ENCODE measurements at places on chromosomes 2 and 18.

- DNase-seq, result no peak
Observed at GRCh38 chr2:214713080-214713830, 96.2 kb downstream of the BARD1 start.

GRCh38 chr2:170554278-170554955, 160.7 kb upstream of the SP5 start:
- DNase-seq, result no peak

DNA sequence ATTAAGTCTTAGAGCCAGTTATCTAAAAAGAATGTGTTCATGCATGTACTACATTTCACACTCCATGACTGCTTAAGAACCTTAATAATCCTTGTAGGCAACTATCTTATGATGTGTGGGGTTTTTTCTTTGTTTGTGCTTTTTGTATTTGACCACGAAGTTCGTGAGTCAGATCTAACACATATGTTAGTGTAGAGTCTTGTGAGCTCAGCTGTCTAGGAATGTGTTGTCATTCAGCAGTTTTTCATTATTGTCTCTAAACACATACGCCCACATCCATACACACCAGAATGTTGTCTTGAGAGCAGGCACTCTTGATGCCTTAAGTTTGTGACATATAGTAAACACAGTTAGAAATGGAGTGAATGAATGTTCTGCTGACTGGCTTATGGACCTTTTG, 38.4 kb downstream of the CAB39 start:
- no peak for DNase-seq

DNA sequence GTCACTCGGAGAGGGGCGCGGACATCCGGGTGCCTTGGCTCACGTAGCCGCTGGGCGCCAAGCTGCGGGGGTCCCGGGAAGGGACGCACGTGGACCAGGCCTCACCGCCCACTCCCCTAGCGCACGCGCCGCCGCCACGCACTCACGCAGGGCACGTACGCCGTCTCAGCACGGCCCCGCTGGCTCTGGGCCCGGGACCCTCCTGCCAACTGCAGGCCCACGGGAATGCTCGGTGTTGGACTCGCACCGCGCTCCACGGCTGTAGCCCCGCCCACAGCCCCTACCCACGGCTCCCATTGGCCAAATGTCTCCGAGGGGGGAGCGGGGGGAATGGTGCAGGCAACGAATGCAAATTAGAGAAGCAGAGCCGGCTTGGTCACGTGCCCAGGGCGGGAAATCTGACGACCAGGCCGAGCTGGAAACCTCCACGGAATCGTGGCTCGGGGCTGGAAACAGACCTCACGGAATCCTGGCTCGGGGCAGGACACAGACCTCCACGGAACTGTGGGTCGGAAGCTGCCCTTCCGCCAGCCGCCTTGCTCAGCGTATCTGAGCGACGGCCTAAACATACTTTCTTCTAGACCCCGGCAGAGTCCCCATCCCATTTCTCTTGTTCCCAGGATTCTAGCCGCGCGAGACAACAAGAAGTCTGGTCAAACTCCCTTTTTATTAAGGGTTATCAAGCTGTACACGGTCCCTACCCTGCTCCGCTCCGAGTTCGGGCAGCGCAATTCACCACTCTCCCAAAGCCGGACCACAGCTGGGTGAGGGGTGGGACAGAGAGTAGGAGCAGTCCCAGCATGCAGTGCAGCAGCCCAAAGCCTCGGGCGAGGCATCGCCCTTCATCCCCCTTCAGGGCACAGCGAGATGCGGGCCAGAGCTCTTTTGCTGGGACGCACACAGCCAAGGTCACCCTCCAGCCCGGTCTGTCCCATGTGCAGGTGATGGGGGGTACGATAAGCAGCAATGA, at the start of gene ABCB6:
TSS of gene ABCB6 (minus strand) at position 227 of the 970 bp plus-strand sequence. CDS start 285 bp downstream, outside the sequence.
- peak; percentile 48 for DNase-seq

- no peak for DNase-seq
Observed at GRCh38 chr2:208983486-208983885, 440.4 kb upstream of the MAP2 start.

GRCh38 chr2:224924631-224925030, 117.6 kb downstream of the DOCK10 start:
- no peak for DNase-seq

GRCh38 chr2:1744151-1744445, 217 bp downstream of the PXDN start:
- DNase-seq, result no peak

DNA sequence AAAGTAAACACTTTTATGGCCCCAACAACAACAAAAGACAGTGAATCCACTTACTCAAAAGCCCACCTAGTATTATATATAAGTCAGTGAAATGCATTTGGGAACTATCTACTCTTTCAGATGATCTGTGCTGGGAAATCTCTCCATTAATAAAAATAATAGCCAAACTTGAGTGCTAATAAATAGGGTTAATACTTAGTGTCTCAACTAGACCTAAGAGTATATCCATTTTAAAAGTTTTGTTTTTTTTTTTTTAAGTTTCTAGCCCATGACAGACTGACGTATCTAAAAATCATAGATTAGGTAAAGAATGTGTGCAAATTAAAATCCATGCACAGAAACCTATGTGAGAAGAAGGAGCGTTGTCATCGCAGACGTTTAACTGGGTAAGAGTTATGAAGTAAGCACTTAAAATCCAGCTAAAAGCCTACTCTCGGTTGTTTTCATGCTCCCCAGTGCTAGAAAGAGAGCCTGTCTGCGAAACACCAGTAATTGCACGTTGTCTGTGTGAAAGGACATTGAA, 83.4 kb upstream of the PELI1 start:
- DNase-seq, result no peak

DNA sequence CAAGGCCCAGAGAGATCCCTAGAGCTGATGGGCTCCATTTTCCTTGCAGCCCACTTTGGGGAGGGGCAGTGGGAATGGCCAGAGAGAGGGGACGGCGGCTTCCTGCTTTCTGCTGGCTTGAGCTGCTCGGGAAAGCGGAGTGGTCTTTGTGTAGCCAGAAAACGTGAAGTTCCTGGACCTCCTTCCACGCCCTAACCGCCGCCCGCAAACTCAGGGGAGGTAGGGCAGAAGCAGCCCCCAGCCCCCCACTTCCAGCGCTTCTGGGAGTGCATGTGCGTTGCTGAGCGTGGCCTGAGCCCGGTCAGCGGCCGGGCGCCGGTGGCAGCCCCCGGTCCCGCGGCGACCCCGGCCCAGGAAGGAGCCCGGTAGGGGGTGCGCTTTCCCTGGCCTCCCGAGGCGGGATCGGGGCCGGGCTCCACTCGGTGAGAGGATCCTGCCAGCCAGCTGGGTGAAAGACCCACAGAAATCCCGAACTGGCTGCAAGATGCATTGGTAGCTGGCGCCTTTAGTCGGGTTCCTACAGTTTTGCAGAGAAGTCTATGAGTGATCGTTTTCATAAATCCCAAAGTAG, 25.3 kb upstream of the BOD1L2 start:
- no peak for DNase-seq

DNA sequence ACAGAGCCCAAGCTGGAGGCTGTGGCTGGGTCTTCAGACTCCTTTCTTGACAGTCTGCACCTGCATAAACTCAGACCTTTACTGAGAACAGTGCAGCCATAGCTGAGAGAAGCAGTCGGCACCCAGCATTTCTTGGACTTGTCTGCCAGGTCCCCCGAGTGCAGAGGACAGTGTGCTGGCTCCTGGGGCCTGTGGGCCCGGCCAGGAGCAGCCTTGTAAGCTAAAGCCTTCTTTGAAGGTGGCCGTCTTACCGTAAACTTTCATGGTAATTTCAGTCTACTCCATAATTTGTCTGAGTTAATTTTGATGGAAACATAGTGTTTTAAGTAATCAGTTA, 70.9 kb downstream of the LRRFIP1 start:
- no peak for DNase-seq

DNA sequence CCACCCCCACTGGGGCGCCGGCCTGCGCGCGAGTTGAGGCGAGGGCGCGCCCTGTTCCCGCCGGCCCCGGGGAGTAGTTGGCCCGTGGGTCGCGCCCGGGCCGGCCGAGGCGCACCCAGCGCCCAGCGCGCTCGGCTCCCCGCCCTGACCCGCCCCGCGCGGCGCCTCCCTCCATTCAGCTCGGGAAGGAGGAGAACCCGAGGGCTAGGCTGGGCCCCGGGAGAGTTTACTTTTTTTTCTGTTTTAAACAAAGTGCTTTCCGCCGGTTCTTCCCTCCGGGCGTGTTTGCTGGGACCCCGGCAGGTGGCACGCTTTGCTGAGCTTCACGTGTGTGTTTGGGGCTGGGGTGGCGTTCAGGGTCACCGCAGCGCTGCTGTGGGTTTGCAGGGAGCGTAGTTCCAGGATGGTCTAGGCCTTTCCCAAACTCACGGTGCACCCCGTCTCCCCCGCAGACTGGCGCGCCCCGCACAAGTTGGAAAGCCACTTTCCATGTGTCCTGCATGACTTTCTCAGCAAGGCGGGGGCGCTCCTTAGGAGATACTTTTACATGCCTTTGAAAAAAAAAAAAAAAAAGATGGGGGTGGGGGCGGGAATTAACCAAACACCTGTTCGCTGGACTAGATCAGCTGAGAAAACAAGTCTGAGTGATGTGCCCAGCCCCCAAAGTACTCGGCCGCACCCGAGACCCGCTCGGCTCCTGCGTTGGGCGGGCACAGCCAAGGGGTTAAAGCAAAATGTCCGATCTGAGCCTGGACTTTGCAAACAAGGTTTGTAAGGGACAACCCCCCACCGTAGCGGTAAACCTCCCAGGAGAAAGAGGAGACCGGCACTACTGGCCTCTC, 825 bp downstream of the ITGA6 start:
- DNase-seq, result no peak

DNA sequence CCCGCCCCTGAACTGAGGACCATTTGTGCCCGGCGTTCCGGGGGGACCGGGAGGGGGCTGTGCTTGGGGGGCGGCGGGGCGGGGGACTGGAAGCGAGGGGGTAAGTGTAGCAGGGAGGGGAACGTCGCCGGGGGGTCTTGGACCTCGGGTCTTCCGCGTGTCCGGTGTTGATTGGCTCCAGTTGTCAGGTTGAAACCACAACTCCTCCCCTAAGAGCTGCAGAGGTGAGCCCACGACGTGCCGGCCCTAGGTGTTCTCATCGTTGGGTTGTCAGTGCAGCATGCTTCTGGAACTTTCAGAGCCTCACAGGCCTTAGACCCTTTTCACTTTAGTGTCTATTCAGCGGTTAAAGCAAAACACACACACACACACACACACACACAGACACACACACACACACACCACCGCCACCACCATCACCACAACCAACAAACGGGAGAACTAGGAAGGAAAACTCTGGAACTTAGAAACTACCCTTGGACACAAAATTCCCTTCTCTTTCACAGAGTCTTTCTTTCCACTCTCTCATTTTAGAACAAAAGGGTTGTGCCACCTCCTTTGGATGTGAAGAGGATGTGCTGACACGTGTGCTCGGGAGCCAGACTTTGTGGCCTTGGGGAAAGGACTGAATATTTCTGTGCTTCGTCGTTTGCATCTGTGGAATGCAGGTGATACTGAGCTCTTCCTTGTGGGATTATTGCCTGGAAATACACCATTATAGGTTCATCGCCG, 6.7 kb upstream of the DLX2 start:
- DNase-seq, result no peak

GRCh38 chr2:11344956-11345677, 681 bp upstream of the ROCK2 start:
- no peak for DNase-seq

DNA sequence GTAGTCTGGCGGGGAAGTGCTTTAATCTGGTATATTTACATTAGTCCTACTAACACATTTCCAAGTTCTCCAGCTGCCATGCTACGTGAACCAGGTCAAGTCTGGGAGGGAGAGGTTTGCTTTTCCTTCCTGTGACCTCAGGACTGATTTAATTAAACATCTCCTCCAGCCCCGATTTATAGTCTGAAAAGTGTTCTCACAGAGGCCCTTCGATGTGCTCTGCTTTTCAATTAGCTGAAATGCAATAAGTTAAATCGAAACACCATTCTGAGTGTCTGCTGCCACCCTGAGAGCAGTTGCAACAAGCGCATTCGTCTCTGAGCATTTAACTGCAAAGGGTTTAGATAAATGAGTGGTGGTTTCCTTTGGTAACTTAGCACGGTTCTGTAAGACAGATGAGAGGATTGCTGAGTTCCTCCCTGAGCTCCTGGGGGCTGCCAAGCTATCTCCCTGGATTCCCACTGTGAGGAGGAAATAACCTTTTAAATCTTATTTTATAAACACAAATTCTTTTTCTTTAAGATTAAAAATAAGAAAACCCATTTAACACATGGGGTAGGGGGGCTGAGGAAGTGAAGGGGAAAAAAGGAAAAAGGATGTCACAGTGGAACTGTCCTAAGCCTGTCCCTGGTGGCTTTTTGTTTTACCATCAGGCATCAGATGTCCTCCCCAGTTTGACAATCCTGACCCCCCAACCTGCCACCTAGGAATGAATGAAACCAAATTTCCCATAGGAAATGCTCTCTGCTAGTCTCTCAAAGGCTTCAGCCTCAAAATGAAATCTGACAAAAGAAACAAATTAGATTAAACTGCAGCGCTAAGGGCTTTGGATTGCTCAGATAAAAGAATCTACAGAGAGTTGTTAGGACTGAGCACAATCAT, 56.5 kb upstream of the CREB1 start:
- DNase-seq, result peak; percentile 27

DNA sequence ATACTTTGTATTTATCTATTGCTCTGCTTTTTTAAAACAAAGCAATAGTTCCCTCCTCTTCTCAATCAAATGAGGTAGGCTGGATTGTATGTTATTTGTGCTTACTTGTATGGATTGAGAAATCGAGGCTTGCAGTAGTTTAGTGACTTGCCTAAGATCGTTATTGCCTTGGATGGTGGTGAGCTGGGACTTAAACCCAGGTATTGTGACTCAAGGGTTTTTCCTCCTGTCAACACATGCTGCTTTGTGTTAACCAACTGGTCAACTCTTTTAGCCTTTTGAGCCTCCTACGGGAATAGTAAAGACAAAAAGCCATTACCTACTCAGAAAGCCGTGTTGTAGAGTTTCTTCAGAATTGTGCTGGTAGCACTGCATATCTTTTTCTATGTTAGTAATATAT, 95.2 kb upstream of the THUMPD2 start:
- no peak for DNase-seq

- no peak for DNase-seq
Observed at GRCh38 chr2:183079139-183079775, 710 bp downstream of the DUSP19 start.

DNA sequence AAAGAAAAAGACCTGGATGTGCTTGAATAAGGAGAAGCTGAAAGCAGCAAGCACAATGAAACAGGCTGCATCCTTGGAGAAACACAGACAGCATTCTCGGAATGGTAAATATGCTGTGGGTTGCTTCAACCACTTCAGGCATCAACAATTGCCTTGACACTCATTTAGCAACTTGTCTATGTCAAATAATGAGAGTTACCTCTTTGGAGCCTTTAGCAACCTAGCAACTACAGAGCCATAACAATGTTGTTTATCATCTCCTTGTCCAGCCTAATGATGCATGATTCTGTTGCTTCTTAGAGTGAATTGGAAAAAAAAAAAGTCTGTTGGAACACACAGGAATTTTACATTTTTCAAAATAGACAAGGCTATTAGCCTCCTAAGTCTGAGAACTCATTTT, 410.6 kb downstream of the PIK3C3 start:
- no peak for DNase-seq

GRCh38 chr2:96305979-96306308, 598 bp upstream of the SNRNP200 start:
- no peak for DNase-seq

DNA sequence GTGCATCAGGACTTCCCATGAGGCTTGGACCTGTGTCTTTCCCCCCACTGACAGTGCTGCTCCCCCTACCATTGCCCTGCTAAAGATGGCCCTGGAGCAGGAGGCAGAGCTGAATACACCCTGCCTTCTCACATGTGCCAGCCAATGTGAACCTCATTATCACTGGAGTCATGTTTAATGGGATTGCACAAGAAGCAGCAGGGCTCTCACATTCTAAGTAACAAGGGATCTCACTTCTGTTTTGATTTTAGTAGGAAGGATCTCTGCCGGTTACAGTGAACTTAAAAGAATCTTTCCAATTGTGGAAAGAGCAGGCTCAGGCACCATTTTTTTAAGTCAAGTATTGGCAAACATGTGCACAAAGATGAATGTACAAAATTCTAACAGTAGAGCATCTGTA, 322.1 kb upstream of the MEX3C start:
- DNase-seq, result no peak

Measured in NCI-H524 treated with DMSO at 0.1 percent for 48 hours (cell line).